Right ventricle myocardium inferior (tissue), 1 donor: ENCODE measurements at places on chromosomes 1 and 21. TPM values are rescaled to one million over a fixed set of nuclear protein-coding genes. Genes with fewer than 3 reads are reported as not detected.

Gene ZFP69B
- 1.2 TPM for total RNA-seq

Gene TNFAIP8L2
- total RNA-seq, result 2.6 TPM

Gene ARHGEF16
- 1.4 TPM for total RNA-seq

Gene BMP8A
- total RNA-seq, result 0.22 TPM

Gene FCGR1A
- total RNA-seq, result 1.4 TPM

Gene METTL25B
- 16.6 TPM for total RNA-seq

Gene EFNA1
- 43.9 TPM for total RNA-seq

Gene SLAMF6
- total RNA-seq, result 0.46 TPM

Gene KRTAP10-9
- total RNA-seq, result not detected

Gene FAM131C
- total RNA-seq, result 5.9 TPM

Gene FAM177B
- total RNA-seq, result not detected

Gene NES
- total RNA-seq, result 131 TPM

Gene SPATC1L
- total RNA-seq, result 7.7 TPM

Gene OR2L8
- not detected for total RNA-seq

Gene YBEY
- 18.6 TPM for total RNA-seq

Gene SERINC2
- 1.7 TPM for total RNA-seq

Gene SPRR3
- not detected for total RNA-seq

Gene XCL2
- total RNA-seq, result not detected

Gene PPOX
- 13.5 TPM for total RNA-seq

Gene OR2W3
- not detected for total RNA-seq

Gene KRTAP10-5
- not detected for total RNA-seq

Gene FLG2
- total RNA-seq, result not detected

Gene FAM72A
- 1.6 TPM for total RNA-seq

Gene KIF1B
- total RNA-seq, result 70.0 TPM

Gene RORC
- 11.3 TPM for total RNA-seq

Gene KRTAP19-1
- not detected for total RNA-seq

Gene LCE1E
- total RNA-seq, result not detected

Gene ASPM
- total RNA-seq, result 0.35 TPM

Gene CFHR1
- total RNA-seq, result not detected

Gene KRTAP21-3
- not detected for total RNA-seq

Gene LYSMD1
- 12.3 TPM for total RNA-seq

Gene CD2
- 0.38 TPM for total RNA-seq

Gene SDC3
- total RNA-seq, result 28.5 TPM

Gene GBP6
- 0.14 TPM for total RNA-seq

Gene KIF26B
- total RNA-seq, result 3.8 TPM

Gene KRTAP13-2
- not detected for total RNA-seq

Gene CGN
- 0.22 TPM for total RNA-seq

Gene PTPN14
- 23.0 TPM for total RNA-seq

Gene ADCY10
- not detected for total RNA-seq

Gene BSDC1
- total RNA-seq, result 41.8 TPM

Gene SLAMF1
- 0.24 TPM for total RNA-seq

Gene CELA3A
- total RNA-seq, result not detected

Gene TLCD4
- total RNA-seq, result 53.6 TPM

Gene ELAPOR1
- 0.22 TPM for total RNA-seq

Gene S100A2
- 2.3 TPM for total RNA-seq

Gene SPRR4
- total RNA-seq, result not detected

Gene PCAT6
- 0.54 TPM for total RNA-seq

Gene CHODL
- 0.14 TPM for total RNA-seq

Gene CITED4
- total RNA-seq, result 40.6 TPM

Gene ANKRD45
- total RNA-seq, result 0.16 TPM

Gene RHBDL2
- 0.14 TPM for total RNA-seq

Gene LRRC38
- total RNA-seq, result 0.38 TPM

Gene CHI3L2
- 7.5 TPM for total RNA-seq

Gene CRP
- total RNA-seq, result not detected
